ENCODE measurements at places on chromosomes 11 and 22.

GRCh38 chr11:65014726-65015227 lies 817 bp downstream of the ARL2 start:
- no peak for DNase-seq

GRCh38 chr22:20565079-20565734 lies 57.8 kb downstream of the MED15 start:
- DNase-seq, result no peak

- no peak for DNase-seq
These were observed 27.1 kb downstream of the DKK3 start for GRCh38 chr11:11981364-11981763.

DNA sequence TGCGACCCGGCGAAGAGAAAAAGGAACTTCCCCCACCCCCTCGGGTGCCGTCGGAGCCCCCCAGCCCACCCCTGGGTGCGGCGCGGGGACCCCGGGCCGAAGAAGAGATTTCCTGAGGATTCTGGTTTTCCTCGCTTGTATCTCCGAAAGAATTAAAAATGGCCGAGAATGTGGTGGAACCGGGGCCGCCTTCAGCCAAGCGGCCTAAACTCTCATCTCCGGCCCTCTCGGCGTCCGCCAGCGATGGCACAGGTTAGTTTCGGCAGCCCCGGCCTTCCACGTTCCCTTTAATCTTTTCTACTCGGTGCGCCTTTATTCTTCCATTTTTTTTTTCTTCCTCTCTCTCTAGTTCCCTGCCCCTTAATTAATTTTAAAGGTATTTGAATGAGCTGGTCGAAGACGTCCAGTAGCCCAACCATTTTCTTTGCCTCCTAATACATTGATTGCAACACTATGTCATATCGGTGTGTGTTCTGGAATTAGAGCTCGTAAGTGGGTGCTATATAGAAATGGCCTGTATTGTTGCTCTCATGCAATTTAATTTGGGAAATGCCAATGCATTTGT lies 537 bp downstream of the EP300 start:
- no peak for DNase-seq

GRCh38 chr11:2777871-2778629 lies 78.3 kb upstream of the KCNQ1OT1 start:
- DNase-seq, result no peak

DNA sequence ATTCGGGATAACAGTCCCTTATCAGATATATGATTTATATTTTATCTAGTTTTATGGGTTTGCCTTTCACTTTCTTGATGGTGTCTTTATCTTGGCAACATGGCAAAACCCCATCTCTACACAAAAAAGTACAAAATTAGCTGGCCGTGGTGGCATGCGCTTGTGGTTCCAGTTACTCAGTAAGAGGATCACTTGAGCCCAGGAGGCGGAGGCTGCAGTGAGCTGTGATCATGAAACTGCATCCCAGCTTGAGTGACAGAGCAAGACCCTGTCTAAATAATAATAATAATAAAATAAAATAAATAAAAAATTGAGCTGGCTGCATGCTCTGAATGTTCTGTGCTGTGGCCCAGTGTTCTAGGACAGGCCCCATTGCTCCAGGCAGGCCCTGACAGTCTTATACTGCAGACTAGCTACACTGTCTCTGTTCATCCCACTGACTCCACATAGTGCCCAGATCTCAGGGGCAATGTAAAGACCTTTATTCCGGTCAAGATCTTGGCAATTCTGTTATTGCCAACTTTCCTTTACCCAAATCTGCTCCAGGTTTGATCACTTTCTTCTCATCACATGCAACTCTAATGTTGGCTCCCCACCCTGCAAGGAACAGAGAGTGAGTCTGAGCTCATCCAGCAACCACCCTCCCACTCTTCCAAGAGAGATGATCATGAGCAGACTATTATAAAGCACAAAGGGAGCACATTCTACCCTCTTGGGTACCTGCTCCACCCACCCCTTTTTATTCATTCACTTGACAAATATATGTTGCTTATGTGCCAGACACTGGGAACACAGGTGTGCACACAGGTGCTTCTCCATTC lies 8.8 kb downstream of the HSPA8 start:
- DNase-seq, result no peak

DNA sequence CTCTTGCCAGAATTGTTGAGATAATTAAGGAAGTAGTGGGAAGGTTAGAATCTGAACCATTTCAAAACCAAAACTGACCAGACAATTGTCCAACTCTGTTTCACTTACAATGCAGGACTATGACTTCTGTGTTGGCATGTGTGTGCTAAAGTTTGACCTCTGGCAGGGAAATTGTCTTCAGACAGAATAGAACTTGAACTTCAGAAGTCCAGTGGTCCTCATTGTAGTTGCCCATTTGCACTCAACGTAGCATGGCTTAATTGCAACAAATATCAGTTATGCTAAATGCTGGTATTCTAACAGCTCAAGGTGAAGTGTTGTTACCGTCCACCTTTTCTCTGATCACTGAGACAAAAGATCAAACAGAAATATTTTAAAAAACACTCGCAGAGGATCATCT lies 47.2 kb downstream of the BLID start:
- DNase-seq, result no peak

DNA sequence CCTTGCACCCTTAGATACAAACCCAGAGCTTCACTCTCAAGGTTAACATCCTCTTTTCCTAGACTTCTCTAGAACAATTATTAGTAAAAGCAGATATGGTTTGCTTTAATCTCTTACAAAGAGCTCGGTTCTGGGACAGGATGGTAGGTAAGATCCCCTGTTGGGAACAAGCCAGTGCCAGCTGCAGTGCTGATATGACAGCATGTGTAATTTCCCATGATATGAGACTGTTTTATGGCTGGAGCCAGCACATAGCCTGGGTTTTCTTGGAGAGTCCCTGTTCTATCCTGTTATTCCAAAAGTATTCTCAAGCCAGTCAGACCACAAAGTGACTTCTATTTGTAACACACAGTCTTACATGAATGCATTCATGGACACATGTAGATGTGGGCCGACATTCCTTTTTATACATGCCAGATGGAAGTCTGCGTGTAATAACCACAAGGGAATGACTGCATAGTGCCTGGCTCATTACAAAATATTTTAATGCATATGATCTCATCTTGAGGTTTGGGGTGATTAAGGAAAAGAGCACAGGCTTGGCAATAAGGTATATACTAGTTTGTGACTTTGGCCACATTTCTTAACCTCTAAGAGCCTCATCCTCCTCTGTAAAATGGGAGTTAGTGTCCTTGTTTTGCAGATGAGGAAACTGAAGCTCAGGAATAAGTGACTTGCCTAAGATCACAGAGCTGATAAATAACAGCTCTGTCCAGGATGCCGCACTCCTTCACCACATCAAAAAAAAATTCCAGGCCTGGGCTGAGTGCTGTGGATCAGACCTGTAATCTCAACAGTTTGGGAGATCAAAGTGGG lies 21.8 kb downstream of the CLMP start:
- no peak for DNase-seq

GRCh38 chr22:39290724-39291161 lies 28.7 kb downstream of the RPL3 start:
- no peak for DNase-seq

GRCh38 chr11:116193321-116194131 lies 579.3 kb downstream of the BUD13 start:
- DNase-seq, result peak; percentile 78

DNA sequence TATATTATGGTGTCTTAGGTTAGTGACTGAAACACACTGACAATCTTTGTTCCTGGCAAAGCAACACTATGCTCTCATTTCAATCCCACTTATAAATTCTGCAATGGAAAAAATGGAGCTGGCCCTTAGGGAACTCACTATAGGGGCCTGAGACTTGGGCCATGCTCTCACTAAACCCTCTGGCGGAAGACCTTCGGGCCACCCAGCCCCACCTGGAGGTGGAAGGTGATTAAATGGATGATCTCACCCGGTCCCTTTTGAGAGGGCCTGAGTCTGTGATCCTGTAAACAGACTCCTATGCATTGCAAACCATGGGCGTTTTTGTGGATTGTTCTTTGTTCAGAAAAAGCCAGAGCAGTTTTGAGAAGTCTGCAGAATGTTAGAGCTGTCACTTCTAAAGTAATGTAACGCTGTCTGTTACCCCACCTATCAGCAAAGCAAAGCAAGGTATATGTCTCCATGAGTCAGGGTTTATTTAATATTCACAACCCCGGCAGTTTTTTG lies 17.0 kb upstream of the CDON start:
- no peak for DNase-seq

DNA sequence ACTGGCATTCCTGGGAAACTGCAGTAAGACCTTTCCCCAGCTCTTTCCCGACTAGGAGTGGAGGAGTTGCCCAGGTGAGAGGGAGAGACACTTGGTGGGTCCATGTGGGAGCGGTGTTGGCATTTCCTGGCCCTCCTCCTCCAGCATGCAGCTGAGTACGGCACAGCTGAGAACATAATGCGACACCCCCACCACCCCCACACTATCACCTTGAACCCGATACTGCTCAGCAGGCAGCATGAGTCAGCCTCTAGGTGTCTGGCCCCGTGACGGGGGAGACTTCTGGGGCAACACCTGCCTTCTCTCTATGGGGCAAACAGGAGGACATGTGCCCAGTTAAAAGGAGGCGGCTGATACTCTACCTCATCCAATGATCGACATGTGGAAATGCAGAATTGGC lies 64.4 kb downstream of the PKNOX2 start:
- no peak for DNase-seq

GRCh38 chr22:50469377-50470305 lies 5.2 kb downstream of the SBF1 start:
- no peak for DNase-seq

DNA sequence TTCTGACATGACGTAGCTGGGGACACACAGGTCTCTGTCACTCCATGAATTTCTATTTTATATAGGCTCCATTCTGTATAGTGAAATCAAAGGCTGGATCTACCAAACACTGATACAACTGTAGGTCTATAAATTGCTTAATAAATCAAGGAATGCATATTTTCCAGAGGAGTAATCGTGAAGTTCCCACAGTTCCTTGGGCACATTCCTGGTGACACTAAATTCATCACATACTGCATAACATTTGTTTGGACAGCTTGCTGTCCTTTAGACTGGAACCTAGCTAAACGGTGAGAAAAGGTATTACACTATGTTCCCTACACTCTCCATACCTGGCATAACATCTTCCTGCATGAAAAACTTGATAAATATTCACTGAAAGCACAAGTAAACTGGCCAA lies 41.6 kb upstream of the UCP3 start:
- DNase-seq, result no peak

- DNase-seq, result no peak
These were observed 5.1 kb upstream of the APLP2 start for GRCh38 chr11:130064596-130064995.

DNA sequence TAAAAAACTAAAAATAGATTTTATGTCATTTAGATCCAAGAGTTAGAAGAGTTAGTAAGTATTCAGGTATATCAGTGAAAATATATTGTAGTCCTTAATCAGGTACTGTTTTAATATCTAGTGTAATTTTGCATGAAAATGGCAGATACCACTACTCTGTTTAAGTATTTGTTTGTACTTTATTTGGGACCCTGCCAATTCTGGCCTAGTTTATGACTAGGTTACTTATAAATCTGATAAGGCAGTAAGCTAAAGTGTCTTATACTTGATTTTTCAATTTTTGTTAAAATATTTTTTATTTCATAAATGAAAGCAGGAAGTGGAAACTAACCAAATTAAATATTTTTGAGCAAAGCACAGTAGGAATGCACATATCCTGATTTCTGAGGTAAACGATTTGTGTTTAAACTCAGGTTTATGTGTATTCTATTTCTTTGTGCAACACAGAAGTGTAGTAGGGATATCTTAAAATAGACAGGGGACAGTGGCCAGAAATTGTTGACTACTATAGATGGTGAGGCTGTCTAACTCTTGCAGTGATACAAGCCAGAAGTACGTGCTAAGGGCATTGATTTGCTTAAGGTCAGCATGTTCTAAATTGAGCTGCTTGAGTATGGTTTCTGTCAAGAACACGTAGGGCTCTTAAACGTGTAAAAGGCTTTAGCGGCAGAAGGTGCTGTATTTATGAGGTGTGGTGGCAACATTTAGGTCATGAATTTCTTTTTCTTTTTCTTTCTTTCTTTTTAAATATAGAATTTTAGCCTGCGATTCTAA lies 34.0 kb downstream of the HIPK3 start:
- DNase-seq, result peak; percentile 53

DNA sequence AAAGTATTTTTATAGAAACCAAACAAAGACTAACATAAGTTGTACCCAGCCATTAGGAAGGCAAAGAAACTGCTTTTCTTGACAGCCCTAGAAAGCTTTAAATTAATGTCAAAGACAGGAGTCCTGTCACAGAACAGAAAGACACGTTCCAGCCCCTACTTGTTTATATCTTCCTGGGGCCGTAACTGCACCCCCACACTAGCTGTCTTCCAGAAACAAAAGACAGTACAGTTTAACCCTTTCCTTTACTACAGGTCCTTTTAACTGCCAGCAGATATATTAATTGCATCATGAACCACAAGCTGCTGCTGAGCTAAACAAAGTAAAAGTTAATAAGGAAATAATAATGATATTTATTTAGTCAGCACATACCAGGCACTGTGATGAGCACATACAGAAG lies 20.3 kb upstream of the CFAP300 start:
- DNase-seq, result no peak

DNA sequence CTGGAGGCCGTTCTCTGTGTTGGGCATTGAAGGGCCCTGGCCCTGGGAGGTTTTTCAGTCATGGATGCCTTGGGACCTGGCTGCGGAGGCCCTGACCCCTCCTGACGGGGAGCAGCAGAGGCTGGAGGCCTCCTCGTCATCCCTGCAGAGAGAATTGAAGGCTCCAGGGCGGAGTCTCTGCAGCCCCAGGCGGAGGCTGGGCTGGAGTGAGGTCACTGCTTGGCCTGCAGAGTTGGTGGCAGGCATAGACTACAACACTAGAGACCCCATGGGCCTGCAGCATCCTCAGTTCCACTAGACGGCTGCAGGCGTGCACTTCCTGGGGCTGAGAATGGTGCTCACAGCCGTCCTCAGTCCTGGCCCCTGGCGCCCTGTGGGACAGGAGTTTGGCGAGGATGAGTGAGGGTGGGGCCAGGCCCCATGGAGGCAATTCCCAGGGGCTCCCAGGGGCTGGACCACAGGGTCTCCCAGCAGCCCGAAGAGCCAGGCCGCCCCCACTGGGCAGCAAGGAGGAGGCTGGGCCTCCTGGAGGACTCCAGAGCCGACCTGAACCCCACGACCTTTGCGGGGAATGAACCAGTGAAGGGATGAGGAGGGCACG lies 1194.9 kb downstream of the BRD1 start:
- no peak for DNase-seq

- DNase-seq, result no peak
These were observed 784.4 kb downstream of the NTM start for GRCh38 chr11:132154781-132155180.

- DNase-seq, result peak; percentile 23
These were observed 28.5 kb downstream of the LRP4 start for GRCh38 chr11:46889689-46890475.

All from LNCaP clone FGC (cell line).